ENCODE measurements at places on chromosomes 1 and 21.

GRCh38 chr1:224524679-224525078 lies 90.1 kb upstream of the WDR26 start:
- DNase-seq: no peak

DNA sequence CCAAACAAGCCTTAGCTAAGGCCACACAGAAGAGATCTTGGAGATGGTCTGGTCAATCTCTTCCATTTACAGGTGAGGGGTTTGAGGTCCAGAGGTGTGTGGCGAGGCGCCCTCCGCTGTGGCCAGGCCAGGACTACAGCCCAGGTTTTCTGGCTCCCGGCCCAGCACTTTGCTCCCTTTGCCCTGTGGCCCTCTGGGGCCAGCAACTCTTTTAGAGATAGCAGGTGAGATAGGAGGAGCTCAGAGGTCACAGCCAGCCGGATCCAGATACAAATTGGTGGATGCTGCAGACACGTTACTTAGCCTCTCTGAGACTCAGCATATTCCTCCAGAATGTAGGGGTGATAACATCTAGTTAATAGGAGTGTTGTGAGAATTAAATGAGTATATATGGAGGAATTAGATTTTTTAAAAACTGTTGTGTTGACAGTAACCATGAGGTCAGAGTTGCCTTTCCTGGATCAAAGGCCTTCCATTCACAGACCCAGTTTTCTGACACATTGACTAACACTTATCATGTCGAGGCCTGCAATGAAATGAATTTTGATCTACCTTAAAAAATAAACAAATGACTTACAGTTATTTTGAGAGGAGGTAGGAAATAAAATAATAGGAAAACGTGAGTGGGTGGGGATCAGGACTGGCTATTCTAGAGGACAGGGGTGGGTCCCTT lies 16.6 kb downstream of the TEX35 start:
- DNase-seq: no peak

DNA sequence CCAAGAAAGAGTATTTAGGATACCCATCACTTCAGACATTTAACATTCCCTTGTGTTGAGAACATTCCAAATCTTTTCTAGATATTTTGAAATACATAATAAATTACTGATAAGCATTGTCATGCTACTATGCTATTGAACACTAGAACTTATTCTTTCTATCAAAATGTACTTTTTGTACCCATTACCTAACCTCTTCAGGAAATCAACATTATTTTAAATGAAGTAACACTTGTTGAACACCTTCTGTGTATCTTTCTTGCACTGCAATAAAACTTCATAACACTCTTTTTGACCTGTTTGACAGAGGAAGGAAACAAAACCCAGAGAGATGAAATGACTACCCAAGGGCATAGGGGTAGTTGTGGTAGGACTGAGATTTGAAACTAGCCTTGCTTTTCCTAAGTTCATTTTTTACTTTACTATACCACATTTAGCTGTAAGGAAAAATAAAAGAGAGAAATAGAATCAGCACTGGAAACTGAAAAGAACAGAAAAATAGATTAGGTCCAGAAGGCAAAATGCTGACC lies 99.4 kb downstream of the UCHL5 start:
- DNase-seq: no peak

- no peak for DNase-seq
Measured at GRCh38 chr1:217188280-217189237, 442.3 kb downstream of the GPATCH2 start.

- DNase-seq: no peak
Measured at GRCh38 chr1:68234094-68234493, 1.8 kb upstream of the WLS start.

DNA sequence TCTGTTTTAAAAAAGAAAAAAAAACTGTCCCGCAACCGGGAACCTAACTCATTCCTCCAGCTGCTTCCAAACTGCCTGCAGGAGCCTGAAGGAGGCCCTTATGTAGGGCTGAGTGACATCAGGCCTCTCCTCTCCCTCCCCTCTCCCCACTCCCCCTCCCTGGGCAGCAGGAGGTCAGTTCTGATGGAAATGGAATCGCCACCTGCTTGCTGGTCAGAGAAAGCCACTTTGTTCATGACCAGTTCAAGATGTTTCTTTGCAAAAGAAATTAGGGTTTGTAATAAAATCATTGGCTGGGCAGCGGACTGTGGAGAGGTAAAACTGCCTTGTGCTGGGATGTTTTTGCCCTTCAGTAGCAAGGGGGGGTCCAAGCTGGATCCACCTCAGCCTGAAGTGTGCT lies at the start of gene MAP1LC3C:
MAP1LC3C (minus strand) TSS at position 73 of the 400 bp plus-strand sequence. CDS start 90 bp downstream, outside the sequence.
- DNase-seq: no peak

- no peak for DNase-seq
Measured at GRCh38 chr1:119981986-119982815, 85.9 kb upstream of the ADAM30 start.

DNA sequence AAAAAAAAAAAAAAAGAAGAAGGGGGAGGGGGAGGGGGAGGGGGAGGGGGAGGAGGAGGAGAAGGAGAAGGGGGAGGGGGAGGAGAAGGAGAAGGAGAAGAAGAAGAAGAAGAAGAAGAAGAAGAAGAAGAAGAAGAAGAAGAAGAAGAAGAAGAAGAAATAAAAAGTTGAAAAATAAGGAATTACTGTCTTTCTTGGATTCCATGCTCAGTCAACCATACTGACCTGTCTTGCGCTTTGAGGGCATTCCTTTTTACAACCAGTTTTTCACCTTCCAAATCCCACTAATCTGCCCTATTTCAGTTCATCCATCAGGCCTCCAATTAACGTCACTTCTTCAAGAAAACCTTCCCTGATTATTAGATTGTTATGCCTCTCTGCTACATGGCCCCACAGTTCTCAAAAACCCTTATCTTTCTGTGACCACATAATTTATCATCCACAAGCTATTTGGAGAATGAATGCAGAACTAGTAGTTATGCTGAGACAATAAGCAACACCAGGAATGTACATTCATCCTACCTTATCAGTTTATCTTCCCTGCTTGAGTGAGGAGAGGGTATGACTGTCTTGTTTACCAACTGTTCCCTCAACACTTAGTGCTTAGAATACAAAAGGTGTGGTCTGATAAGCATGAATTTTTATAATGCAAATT lies 57.5 kb upstream of the GUCA2A start:
- DNase-seq: no peak

DNA sequence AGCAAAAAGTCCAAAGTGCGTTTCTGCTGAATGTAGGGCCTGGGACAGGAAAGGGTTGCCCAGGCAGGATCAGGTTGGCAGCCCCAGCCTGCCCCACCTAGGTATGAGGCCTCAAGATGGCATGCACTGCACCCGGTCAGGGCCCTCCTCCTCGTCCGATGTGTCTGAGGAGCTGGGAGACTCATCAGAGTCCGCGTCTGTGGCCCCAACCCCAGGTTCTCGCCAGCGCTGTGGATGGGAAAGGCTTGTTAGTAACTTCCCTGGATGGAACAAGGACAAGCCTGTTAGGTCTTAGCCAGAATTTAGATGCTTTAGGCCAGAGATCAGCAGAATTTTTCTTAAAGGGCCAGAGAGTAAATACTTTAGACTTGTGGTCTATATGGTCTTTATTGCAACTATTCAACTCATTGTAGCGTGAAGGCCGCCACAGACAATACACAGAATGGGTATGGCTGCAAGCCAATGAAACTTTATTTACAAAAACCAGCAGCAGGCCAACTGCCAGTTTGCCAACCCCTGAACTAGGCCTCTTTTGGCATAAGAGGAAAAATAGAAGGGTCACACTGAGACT lies 12.4 kb downstream of the PEA15 start:
- DNase-seq: no peak

- no peak for DNase-seq
Measured at GRCh38 chr1:235156265-235156664, 4.8 kb downstream of the RBM34 start.

DNA sequence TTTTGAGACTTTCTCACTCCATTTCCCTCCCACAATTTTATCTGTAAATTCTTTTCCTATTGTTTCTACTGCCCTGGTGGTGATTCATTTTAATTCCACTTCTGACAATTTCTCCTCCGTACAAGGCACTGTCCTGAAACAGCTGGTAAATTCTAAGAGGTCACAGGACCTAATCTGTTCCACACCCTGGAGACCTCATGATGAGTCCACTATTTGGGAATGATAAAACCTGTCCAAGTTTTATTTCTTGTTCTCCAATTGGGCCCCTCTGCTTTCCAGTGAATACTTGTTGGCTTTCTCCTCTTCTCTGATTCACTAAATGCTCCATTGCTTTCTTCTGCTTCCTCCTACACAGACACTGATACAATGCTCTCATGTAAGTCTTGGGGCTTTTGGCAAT lies 343.1 kb upstream of the DUSP10 start:
- DNase-seq: no peak

- no peak for DNase-seq
Measured at GRCh38 chr1:214050513-214051401, 63.0 kb downstream of the PROX1 start.

- DNase-seq: no peak
Measured at GRCh38 chr1:178672434-178672833, 52.6 kb upstream of the RALGPS2 start.

GRCh38 chr1:10834770-10835412 lies 38.4 kb upstream of the CASZ1 start:
- no peak for DNase-seq

GRCh38 chr21:44449473-44450363 lies 5.6 kb upstream of the LRRC3 start:
- no peak for DNase-seq

DNA sequence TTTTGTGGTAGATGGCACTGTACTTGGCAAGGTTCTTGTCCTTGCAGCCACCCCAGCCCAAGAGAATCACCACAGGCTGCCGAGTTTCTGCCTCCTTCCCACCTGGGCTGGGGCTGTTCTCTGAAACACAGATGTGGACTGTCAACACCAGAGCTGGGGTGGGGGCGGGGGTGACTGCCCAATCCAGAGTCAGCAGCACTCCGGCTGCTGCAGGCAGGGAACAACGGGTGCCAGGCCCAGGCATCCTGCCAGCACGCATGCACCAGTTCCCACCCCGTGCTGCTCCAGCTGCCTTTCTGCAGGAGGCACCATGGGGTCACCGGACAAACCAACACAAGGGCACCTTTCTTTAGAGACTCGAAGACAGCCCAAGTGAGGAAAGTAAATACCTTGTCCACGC lies 14.1 kb downstream of the TMEM53 start:
- no peak for DNase-seq

DNA sequence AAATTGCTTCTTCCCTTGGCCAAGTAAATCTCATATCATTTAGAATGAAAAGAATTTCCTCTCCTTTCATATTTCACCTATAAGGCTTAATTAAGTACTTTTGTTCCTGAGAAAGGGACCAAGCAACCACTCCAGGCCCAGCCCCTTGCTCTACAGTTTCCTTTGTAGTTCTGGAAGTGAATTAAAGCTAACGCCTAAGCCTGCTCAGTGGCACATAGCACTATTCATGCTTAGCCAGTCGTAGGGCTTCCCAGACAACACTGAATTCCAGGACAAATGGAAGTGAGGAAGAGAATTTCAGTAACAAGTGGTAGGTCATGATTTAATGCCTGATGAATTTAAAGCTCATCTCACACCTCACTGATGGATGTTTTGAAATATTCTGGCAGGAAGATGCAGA lies 73.3 kb downstream of the RPAP2 start:
- DNase-seq: no peak

DNA sequence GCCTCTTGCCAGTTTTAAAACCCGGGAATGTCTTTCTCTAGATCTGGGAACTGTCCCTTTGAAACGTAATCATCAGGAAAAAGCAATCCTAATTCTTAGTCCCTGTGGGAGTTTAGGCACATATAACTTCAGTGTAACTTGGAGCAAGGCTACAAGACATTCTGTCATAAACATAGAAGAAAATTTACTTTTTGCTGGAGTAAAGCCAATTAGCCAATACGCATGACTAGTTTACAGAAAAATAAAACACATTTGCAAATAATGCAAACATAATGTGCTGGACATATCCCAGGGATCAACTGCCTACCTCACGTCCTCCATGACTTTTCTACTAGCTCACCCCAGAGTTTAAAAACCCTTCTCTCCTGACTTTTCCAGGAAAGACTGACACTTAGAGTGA lies 970.6 kb downstream of the MRPL39 start:
- DNase-seq: no peak

GRCh38 chr21:42066521-42066920 lies 4.6 kb upstream of the UMODL1 start:
- no peak for DNase-seq

DNA sequence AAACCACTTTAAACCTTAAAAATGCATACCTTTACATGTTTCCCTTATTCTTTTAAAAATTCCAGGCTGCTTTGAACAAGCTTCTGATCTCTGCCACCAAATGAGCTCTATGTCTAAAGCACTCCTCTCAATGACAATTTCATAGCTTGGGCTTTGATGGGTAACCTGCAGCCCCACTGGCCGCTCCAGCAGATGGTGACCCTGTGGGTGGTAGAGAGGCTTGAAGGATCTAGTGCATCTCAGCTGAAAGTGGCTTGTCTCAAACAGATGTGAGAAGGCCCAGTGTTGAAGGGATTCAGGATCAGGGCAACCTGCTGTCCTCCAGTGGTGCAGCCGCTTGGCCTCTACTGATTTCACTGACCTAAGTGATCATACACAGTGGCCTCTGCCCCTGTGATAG lies 84.7 kb upstream of the IRF2BP2 start:
- no peak for DNase-seq

DNA sequence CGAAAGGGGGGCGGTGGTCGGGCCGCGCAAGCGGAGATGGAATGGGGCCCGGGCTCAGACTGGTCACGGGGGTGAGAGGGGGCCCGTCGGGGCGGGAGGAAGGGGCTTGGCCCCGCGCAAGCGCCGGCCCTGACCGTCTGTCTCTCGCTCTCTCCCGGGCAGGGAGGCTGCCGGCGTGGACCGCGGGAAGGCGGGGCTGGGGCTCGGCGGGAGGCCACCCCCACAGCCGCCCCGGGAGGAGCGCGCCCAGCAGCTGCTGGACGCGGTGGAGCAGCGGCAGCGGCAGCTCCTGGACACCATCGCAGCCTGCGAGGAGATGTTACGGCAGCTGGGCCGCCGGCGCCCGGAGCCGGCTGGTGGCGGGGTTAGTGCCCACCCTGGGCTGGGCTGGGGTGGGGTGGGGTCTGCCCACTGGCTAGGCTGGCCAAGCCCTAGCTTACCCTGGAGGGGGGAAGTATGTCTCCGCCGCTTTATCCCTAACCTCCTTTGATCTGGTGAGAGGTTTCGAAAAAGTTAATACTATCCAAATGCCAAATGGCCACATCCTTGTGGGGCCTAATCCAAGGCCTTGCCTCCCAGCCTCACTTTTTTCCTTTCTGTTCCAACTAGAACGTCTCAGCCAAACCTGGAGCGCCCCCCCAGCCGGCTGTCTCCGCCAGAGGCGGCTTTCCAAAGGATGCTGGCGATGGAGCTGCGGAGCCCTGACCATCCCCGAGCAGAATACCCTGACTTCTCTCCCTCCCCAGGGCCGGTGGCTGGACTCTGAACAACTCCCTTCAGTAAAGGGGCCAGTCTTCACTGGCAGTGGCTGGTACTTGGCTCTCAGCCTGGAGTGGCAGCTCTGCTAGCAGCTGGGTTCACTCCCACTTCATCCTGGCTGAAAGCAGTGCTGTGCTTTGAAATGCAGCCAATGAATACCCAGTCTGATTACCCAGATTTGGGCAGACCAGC lies 636 bp upstream of the YRDC start:
- no peak for DNase-seq
